AG08395 (cell line): ENCODE measurements at places on chromosomes 3 and 15.
A peak's percentile ranks its signal among the peaks of the same experiment; 100 is the strongest.

DNA sequence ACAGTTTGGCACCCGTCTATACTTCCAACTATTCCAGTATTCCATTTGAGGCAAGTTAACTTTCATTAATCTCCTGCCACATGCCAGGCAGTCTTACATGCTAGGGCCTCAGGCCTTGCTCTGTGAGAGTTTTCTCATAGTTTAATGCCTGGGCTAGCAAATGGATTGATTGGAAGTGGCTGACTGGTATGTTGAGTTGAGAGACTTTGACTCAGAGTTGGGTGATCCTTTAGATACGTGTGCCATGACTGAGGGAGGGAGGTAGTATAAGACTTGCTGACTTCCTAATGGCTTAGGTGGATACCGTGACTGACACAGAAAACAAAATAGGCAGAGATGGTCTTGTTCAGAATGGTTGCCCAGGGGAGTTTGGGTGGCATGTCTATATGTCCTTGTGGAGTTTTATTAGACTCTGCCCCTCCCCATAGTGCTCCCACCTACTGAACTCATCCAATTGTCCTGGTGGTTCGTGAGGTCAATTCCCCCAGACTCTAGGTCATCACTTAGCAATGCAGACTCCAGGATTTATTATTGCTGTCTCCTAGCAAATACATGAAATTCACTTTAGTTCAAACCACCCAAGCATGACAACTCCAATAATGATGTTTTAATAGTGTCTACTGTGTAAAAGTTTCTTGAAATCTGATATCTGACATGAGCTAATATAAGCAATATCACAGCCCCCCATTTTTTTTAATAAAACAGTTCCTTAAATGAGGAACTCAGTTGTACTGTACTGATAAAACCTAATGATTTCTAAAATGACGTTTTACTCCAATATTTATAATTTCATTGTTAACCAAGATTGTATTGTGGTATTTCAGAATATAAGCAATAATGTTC, 413.9 kb upstream of the MDFIC2 start:
- no peak for DNase-seq

- DNase-seq = no peak
These were observed 1145.7 kb downstream of the EPHA3 start for GRCh38 chr3:90253131-90253530.

- peak; percentile 89 for DNase-seq
These were observed 288.6 kb downstream of the UACA start for GRCh38 chr15:70474471-70475406.

DNA sequence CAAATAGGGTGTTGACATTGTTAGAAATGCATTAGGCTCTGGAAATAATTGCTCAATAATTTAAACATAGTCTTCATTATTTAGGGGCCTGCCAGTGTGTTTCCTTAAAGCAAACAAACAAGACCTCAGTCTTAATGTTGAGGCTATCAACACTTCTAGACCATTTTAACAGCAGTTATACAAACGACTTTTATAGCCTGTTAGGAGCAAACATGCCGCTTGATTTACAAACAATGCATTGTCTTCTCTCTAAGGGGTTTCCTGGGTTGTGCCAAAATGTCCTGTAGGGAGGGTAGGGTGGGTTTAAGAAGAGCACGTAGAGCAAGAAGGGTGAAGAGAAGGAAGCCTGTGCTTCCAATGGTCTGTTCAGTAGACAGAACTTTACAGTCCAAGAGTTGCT, 53.7 kb downstream of the TPRG1 start:
- DNase-seq = no peak

- DNase-seq = peak; percentile 70
These were observed at the start of gene LYSMD2 for GRCh38 chr15:51737522-51738305. LYSMD2 (minus strand) TSS chr15:51737655; CDS start chr15:51737622, 33 bp downstream.

GRCh38 chr3:88369337-88369736, 219.6 kb downstream of the C3orf38 start:
- DNase-seq = no peak

GRCh38 chr15:64636556-64636955, 138.8 kb downstream of the RBPMS2 start:
- no peak for DNase-seq

DNA sequence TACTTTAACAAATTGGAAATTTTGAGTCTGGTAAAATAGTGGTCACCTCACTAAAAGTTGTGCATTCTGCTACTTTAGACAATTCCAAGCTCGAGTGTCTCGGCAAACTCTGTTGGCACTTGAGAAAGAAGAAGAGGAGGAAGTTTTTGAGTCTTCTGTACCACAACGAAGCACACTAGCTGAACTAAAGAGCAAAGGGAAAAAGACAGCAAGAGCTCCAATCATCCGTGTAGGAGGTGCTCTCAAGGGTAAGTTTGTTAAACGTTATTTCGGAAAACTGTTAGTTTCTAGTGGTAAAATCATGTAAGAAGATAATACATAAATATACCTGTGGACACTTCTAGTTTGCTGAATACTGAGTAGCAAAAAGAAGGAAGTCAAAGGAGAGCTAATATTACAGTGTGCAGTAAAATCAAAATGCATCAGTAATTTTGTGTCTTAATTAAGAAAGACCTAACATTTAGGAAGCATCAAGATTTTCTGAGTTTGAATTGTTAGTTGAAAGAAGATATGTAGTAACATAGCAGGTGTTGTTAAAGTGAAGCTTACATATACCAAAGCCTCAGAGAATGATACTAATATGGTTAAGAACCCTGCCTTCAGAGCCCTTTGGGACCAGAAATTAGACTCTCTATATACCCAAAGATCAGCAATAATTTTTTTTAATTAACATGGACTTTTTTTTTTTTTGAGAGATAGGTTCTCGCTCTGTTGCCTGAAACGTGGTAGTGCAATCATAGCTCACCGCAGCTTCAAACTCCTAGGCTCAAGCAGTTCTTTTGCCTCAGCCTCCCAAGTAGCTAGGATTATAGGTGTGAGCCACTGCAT, 23.0 kb downstream of the BUB1B start:
- DNase-seq = no peak

DNA sequence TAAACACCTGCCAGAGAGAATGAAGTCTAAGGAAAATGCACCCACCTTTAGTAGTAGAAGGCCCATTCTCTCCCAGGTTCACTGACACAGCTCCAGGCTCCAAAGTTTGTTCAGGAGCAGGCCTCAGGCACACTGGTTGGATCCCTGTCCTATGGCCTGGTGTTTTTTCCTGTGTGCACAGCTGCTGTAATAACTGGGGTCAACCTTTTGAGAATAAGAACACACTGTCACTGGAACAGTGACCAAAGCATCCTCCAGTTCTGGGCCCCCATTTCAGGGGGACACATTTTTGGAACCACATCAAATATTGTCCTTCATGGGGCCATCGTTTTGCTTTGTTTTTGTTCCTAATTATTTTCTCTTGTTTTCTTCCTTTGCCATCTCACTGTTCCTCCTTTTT, 95.8 kb downstream of the ARNT2 start:
- no peak for DNase-seq

- DNase-seq = no peak
These were observed 37.4 kb downstream of the TNK2 start for GRCh38 chr3:195870937-195871336.

DNA sequence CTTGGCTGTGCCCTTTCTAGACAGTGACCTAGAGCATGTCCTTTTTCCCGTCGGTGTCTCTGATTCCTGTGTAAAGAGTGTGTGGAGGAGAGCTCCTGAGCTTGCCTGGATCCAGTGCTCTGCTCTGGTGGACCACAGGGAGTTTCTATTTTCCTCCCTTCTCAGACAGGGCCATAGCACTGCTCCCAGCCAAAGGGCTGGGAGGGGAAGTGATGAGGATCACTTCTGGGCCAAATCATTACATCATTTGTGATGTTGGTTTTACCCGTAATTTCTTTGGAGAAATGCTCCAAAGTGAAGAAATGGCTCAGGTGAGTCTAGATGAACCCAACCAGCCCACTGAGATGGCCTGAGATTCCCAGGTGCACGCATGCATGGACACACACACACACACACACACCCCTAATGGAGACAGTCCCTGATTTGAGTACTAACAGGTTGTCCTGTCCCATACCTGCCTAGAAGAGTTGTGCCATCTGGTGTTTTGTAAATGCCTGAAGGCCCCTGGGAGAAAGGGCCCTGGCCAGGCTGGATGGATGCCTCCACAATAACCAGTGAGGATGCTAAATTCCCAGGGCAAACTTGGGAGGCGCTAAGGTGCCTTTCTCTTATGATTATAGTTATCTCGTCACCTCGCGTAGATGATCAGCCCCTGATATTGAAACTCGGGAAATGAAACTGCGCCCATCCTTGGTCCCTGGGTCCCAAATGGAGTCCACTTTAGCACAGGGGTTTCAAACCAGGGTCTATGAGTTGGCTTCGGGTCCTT, 86.9 kb downstream of the ASB7 start:
- no peak for DNase-seq

DNA sequence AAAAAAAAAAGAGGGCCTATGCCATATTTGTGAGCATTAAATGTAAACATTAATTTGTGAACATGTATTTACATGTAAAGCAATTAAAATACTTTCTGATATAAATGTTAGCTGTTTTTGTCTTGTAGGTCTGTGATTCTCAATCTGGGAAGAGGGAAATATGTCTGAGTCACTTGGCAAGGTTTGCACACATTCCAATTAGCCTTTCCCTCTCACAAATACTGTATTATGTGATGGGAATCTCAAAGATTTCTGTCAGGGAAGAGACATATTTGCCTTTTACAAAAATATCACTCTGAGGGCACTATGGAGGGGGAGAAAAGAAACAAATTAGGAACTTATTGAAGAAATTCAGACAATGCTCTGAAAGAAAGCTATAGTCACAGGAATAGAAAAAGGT, 483.6 kb downstream of the GBE1 start:
- DNase-seq = peak; percentile 23

- DNase-seq = peak; percentile 2
These were observed 579 bp upstream of the UBE3A start for GRCh38 chr15:25439369-25439836.

- DNase-seq = no peak
These were observed 115.9 kb downstream of the TOP2B start for GRCh38 chr3:25548836-25549235.

GRCh38 chr15:33100314-33100713, 94.2 kb downstream of the FMN1 start:
- DNase-seq = no peak

DNA sequence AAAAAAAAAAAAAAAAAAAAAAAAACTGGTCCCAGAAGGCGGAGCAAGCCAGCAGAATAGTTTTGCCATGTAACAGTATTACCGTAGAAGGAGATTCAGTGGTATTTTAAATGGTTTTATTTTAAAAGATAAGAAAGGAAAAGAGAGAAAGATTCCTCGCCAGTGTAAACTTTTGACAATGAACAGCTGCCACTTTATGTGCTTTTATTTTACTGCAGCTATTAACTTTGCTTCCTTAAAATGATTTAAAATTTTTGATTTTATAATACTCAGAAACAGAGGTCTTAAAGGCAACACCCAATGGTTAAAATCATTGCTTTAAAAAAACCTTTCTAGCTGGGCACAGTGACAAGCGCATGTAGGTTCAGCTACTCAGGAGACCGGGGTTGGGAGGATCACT, 46.8 kb downstream of the TMCO5A start:
- no peak for DNase-seq

DNA sequence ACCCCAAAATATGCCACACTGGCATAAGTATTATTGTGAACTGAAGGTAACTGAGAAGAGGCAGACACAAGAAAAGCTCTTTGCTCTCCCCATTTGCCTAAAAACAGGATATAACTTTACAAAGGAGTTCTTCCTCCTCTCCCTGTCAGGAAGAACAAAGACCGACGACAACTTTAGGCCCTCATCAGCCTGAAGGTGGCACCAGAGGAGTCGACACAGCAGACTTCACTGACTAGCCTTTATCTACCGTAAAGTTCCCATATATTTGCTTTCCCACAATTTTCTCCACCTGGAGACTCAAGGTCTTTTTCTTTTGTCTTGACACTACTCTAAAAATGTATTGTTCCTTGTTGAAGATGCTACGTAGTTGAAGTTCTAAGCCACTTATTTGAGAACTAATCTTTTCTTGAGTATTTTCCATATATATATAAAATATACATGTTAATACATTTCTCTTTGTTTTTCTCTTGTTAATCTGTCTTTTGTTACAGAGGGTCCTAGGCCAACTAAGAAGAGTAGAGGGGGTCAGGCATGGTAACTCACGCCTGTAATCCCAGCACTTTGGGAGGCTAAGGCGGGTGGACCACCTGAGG, 16.2 kb upstream of the XIRP1 start:
- peak; percentile 74 for DNase-seq

DNA sequence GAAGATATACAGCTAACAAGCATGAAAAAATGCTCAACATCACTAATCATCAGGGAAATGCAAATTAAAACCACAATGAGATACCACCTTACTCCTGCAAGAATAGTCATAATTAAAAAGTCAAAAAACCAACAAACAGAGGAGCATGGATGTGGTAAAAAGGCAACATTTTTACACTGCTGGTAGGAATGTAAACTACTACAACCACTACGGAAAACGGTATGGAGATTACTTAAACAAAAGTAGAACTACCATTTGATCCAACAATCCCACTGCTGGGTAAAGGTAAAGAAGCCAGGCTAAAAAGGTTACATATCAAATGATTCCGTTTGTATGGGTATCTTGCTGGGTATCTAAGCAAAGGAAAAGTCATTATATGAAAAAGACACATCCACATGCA, 53.8 kb downstream of the STAG1 start:
- DNase-seq = no peak

GRCh38 chr15:63551400-63551799, 45.8 kb upstream of the FBXL22 start:
- peak; percentile 30 for DNase-seq

GRCh38 chr3:107660306-107660976, 137.7 kb downstream of the BBX start:
- peak; percentile 24 for DNase-seq

DNA sequence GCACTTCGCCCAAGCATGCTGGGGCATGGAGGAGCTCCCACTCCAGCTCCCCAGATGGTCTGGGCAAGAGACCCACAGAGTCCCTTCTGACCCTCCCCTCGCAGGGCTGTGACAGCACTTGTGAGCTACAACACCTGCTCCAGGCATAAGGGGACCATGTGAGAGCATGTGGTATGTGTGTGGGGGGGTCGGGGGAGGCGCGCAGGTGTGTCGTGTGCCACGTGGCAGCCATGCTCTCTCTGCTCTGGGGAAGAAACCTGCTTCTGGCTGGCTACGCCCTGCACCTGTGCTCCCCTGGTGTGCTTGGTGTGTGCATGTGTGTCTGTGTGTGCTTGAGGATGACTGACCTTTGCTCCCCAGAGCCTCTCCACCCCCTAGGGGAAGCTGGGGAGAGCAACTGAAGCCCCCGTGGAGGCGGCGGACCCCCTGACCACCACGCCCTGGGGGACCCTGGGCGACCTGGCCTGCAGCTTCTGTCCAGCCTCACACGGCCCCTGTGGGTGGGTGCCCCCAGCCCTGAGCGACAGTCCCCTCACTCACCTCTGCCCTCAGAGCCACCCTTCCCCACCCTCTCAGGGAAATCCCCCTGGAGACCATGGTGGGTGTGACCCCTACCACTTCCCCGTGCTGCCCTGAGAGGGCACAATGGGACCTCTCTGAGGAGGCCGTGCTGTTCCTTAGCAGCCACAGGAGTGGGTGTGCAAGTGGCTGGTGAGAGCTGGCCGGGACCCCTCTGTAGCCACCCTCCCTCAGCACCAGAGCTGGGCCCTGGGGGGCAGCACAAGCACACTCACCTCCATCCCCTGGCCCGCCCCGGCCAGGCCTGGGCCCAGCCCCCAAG, 16.6 kb upstream of the SEC13 start:
- DNase-seq = no peak

GRCh38 chr3:184816614-184817013, 4.6 kb downstream of the VPS8 start:
- DNase-seq = no peak
